ENCODE measurements at places on chromosomes 3 and 15. TPM values are rescaled to one million over a fixed set of nuclear protein-coding genes. Genes with fewer than 3 reads are reported as not detected.

The KCNAB1 gene
- total RNA-seq, result 0.72 TPM

The CACNA1D gene
- total RNA-seq, result 11.6 TPM

The CISH gene
- total RNA-seq, result 5.5 TPM

The CPN2 gene
- not detected for total RNA-seq

The ZNF620 gene
- 2.4 TPM for total RNA-seq

The CFAP20DC gene
- total RNA-seq, result 9.4 TPM

The NEK11 gene
- total RNA-seq, result 33.5 TPM

GRCh38 chr3:53195602-53196574, 34.9 kb downstream of the PRKCD start:
- peak; percentile 30 for DNase-seq

- peak; percentile 89 for DNase-seq
Observed at GRCh38 chr3:132283440-132283839, 33.8 kb upstream of the ACP3 start.

DNA sequence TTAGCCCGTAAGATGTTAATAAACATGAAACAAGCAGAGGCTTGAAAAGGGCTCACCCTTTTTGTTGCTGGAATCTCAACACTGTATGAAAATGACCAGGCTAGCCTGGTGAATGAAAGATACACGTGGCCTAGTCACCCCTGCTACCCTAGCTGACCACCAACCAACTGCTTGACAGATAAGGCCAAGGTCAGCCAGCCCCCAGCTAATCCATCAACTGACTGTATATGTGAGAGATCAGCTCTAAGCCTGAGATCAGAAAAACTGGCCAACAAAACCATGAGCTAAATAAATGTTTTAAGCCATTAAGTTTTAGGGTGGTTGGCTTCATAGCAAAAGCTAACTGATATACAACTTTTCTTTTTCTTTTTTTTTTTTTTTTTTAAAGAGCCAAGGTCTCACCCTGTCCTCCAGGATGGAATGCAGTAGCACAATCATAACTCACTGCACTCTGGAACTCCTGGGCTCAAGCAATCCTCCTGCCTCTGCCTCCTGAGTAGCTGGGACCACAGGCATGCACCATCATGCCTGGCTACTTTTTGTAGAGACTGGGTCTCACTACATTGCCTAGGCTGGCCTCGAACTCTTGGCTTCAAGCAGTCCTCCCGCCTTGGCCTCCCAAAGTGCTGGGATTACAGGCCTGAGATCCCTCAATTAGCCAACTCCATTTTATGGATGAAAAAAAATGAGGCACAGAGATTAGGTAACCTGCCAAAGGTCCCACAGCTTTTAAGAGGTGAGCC, 34.6 kb downstream of the SH3BP5 start:
- peak; percentile 40 for DNase-seq

GRCh38 chr3:142876417-142876816, 12.5 kb downstream of the PCOLCE2 start:
- DNase-seq, result no peak

- DNase-seq, result no peak
Observed at GRCh38 chr3:135149707-135150681, 354.9 kb downstream of the EPHB1 start.

DNA sequence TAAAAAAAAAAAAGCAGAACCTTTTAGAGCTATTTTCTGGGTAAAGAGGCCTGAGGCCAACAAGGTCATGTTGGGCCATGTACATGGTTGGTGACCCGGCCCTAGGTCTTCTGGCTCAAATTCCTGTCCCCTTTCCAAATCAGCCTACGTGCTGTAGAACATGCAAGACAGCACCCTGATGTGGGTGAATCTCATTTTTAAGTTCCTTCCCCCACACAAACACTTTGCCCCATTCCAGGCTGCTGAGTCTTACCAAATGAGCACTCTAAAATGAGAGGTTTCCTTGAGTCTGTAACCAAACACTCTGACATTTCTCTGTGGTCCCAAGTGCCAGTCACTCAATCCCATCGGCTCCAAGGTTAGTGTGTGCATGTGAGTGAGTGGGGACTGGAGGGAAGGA, 9.4 kb downstream of the BCL6 start:
- DNase-seq, result no peak

DNA sequence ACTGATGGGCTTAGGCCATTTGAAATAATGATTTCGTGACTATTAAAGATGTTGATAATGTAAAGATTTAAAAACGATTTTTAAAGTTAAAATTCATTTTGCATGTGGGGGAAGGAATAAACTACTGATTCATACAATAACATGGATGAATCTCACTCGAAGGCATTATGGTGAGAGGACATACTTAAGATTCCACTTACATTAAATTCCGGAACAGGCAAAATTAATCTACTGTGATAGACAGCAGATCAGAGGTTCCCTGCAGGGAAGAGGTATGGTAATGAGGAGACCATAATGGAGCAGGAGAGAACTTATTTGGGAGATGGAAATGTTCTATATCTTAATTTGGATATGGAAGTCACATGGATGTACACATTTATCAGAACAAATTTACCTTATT, 28.4 kb upstream of the RAB6B start:
- no peak for DNase-seq

DNA sequence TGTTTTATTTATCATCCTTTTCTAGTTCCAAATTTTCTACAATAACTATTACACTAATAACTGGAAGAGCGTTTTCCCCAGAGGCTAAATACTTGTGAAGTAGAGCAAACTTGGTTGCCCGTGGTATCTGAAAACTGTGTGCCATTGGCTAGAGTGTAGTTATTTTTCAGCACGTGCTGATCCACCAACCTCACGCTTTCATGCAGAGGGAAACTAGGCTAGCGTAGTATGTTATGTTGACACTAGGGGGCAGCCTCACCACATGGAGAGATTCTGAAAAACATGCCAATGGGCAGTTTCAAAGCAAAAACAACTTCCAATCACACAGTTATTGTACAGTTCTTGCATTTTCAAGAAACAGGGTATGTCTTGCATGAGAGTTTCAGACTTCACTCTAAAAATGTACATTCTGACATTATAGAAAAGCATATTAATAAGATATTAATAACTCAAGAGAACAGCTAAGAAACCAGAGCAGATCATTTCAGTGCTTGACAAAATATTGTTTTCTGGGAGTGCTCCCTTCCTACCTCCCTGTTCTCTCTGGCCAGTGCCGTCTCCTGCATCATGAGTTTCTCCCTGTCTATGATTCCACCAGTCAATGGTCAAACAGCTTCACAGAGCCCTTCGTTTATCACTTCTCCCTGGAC, 39.7 kb downstream of the SPATA12 start:
- DNase-seq, result peak; percentile 82

- DNase-seq, result peak; percentile 8
Observed at GRCh38 chr3:160566499-160566898, 1.1 kb upstream of the KPNA4 start.

DNA sequence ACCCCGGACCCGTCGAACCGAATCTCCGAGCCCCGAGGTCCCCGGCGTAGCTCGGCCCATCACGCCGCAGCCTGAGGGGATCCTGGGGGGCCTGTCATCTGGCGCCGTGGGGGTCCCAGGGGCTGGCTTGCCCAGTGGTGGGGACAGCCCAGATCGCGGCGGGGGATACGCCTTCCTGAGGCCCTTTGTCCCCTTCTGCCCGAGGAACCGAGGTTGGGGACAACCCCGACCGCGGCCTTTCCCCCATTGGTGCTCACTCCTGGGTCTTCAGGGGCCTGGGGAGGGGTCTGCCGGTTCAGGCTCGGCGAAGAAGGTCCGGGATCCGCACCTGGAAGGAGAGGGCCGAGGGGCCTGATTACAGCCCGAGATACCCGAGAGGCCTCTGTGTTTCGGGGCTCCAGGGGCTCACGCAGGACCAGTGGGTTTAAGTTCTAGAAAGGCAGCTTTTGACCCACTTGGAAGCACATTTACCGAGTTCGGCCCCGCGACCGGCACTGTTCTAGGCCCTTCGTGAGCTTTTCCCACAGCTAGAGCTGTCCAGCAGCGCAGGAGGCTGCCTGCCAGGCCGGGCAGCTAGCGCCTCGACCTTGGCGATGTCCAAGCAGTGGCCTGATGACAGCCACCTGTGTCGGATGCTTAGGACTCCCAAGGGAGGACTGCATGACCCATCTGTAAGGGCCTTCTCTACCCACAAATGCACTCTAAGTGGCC, 504 bp downstream of the ABHD2 start:
- DNase-seq, result no peak

GRCh38 chr3:140093742-140094141, 158.8 kb downstream of the CLSTN2 start:
- peak; percentile 94 for DNase-seq

DNA sequence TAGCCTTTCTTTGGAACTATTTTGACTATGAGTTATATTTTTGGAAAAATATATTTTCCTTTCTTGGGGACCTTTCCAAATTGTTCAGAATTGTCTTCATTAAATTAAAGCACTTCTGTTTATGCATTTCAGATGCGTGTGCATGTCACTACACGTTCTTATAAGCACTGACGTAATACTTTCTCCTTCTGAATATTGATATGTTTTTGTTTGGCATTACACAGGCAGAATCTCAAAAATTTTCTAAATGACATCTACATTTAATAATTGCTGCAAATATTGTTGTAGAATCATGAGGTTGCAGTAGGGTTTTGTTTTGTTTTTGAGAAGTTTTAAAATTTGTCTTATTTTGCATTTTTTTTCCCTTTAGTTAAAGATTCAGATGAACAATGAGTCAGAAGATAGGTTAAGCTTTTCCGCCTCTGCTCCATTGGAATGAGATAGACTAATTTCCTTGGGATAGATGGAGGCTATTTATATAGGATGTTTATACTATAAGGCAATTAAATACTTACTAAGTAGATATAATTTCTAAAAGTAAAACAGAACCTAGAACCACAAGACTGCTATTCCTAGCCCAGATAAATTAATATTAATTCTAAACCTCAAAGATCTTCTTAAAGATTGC, 110.8 kb downstream of the MBNL1 start:
- no peak for DNase-seq

- DNase-seq, result no peak
Observed at GRCh38 chr3:23600167-23600871, 205.4 kb upstream of the UBE2E1 start.

GRCh38 chr3:194268654-194269512, 82.2 kb downstream of the CPN2 start:
- no peak for DNase-seq

- DNase-seq, result no peak
Observed at GRCh38 chr3:48621461-48621869, at the start of gene TMEM89. Gene TMEM89 (minus strand): TSS chr3:48621769. CDS start chr3:48621756, 13 bp downstream.

- DNase-seq, result no peak
Observed at GRCh38 chr3:76474632-76475031, 565.3 kb upstream of the ROBO2 start.

DNA sequence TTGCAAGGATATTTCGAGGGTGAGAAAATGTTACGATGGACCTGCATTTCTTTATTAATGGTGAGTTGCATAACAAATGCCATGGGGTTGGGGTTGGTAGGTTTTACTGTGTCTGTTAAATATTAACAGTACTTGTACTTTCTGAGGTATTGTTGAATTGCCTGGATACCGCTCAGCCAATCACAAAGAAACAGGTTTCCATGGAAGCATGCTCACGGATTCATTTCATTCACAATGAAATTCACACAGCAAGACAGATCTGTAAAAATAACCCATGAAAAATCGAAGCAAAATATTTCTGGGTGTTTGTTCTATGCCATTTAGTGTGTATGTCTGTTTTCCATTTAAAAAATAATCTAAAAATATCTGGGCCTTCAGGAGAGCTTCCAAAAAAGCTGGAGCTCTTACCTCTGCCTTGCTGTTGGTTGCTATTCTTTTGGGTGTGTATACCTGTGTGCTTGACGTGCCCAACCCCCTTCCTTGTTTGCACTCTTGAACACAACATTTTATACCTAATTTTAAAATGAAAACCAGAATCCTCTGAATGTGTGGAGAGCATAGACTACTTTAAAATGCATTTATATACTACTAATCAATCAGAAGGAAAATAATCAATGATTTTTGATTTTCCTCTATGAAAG, 479.8 kb upstream of the TBL1XR1 start:
- DNase-seq, result no peak

DNA sequence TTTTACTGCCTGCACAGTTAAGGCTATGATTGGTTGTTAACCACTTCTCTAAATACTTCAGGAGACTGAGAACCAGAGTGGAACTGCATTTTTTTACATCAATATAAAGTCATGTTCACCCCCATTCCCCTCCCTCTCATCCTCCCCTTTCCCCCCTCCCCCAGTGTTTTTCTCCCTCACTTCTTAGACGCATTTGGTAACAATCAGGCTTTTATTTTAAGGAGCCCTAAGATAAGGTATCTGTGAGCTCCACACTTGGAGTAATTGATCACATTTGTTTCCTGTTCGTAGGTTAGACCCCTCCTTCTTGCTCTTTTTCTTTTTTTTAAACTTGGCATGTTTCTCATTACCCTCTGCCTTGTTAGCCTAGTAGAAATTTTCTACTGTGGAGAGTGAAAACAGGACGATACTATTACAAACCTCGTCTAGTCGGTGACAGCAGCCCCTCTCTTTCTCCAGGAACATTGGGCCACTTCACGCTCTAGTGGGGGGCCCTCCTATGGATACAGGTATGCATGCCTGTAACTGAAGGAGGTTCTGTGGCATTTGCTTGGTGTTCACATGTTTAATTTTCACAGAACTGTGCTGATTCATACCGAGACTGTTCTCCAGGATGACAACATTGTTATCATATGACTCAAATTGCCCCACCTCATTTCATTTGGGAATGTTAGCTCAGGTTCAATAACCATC, 314.4 kb downstream of the MECOM start:
- no peak for DNase-seq

DNA sequence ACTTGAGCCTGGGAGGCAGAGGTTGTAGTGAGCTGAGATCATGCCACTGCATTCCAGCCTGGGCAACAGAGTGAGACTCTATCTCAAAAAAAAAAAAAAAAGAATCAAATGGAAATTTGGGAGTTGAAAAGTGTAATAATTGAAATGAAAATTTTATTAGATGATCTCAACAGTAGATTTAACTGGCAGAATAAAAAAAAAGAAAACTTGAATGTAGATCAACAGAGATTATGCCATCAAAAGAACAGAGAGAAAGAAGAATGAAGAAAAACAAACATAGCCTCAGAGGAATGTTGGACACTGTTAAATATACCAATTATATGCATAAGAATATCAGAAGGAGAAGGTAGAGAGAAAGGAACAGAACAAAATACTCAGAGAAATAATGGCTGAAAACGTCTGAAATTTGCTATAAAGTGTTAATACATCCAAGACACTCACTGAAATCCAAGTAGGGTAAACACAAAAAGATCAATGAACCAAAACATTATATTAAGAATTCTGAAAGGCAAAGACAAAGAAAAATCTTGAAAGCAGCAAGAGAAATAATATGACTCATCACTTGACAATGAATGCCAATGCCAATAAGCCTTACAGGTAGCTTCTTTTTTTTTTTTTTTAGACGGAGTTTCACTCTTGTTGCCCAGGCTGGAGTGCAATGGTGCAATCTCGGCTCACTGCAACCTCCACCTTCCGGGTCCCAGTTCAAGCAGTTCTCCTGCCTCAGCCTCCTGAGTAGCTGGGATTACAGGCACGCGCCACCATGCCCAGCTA, 14.6 kb upstream of the ELP6 start:
- DNase-seq, result no peak

All from umbilical cord (tissue), 2 donors.